OCI-M1 (cell line): ENCODE measurements at places on chromosomes 1 and 21.

DNA sequence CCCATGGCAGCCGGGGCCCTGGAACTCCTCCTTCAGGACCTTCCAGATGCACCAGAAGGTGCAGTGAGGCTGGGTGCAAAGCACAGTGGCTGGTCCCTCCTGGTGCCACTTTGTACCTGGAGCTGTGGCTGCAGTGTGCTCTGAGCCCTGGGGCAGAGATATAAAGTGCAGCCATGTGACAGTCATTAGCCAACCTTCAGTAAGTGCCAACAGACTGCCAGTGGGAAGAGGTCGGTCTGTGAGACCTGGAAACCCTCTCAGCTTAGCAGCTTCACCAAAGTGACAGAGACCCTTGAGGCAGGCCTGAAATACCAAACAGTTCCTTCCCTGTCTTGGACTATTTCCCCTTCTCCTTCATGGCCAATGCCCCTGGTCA, 26.7 kb upstream of the NGF start:
- no peak for DNase-seq

DNA sequence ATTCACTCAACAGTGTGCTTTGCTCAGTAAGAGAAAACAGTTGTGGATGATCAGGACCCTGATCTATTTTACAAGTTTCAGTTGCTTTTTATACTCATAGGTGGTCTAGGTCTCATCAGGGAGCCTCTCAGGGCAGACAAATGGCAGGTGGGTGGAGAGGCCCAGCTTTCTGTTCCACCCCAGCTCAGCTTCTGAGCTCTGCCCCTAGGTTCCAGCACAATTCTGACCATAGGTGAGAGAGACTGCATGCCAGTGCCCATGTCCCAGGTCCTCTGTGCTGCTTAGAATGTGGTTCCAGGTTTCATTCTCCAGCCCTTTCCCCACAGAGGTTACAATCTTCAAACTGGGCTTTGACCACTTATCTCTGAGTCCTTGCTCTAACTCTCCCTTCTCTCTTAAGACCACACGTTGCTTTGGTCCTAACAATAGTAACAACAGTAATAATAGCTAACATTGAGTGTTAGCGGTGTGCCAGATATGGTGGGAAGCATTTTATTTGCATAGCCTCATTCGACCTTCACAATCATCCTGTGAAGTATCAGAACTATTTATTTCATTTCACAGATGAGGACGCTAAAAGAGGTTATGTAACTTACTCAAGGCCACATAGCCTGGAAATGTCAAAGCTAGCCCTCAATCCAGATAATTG, 19.6 kb upstream of the DUSP10 start:
- no peak for DNase-seq

DNA sequence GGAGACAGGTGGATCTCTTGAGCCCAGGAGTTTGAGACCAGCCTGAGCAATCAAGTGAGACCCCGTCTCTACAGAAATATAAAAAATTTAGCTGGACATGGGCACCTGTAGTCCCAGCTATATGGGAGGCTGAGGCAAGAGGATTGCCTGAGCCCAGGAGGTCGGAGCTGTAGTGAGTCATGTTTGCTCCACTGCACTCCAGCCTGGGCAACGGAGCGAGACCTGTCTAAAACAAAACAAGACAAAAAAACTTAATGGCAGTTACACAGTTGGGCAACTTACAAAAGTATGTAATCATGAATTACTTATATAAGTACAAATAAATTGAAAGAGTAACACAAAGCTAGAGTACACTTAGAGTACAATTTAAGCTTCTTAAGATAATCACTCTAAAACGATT, 25.2 kb downstream of the RC3H1 start:
- DNase-seq, result no peak

DNA sequence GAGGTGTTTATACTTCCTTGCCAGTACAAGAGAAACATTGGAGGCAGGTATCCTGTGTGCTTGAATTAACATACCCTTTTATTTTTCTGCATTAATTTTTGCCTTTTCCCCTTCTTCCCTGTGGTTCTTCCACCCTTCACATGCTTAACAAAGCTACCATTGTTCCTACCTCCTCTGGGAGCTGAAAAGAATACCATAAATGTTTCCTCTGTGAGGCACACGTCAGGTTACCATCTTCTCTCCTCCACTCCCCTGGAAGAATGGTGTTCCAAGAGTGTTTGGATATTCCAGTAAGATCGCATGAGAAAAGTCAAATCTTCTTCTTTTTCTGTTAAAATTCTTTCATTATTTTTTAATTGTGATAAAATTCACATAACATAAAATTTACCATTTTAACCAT, 74.6 kb upstream of the MARK1 start:
- DNase-seq, result no peak

DNA sequence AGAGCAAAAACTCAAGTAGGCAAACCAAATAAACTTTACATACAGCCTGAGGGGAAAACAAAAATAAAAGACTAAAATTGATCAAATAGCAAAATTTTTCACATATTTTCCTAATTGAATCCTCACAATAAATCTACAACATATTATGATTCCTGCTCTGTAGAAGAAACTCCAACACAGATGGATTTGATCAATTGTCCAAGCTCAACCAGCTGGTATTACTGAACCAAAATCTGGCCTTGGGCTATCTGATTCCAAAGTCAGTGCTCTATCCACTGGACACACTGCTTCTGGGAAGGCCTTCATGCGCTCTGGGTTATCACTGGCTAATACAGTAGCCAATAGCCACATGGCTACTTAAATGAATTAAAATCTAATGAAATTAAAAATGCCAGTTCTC, 39.3 kb downstream of the PCNX2 start:
- no peak for DNase-seq

GRCh38 chr1:241485145-241485544, 34.4 kb downstream of the FH start:
- DNase-seq, result no peak

DNA sequence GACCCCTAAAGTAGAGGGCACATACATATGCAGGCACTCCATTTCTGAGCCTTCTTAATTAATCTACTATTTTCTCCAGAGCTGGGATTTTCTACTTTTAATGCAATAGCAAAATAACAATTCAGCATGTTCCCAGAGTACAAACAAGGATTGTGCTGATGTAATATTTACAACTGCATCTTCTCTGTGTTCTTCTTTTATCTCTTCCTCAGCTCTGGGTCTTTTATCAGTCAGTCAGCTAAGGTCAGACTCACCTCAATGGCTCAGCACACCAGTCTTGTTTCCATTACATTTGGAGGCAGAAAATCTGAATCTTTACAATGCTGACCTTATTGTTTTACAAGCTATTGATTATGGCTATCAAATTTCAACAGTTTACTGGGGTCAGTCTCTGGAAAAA, 323.3 kb upstream of the NR5A2 start:
- DNase-seq, result no peak

- no peak for DNase-seq
These were observed 252.9 kb upstream of the NR5A2 start for GRCh38 chr1:199774433-199775089.

GRCh38 chr1:11731691-11732283, 4.1 kb upstream of the AGTRAP start:
- DNase-seq, result peak; percentile 38

DNA sequence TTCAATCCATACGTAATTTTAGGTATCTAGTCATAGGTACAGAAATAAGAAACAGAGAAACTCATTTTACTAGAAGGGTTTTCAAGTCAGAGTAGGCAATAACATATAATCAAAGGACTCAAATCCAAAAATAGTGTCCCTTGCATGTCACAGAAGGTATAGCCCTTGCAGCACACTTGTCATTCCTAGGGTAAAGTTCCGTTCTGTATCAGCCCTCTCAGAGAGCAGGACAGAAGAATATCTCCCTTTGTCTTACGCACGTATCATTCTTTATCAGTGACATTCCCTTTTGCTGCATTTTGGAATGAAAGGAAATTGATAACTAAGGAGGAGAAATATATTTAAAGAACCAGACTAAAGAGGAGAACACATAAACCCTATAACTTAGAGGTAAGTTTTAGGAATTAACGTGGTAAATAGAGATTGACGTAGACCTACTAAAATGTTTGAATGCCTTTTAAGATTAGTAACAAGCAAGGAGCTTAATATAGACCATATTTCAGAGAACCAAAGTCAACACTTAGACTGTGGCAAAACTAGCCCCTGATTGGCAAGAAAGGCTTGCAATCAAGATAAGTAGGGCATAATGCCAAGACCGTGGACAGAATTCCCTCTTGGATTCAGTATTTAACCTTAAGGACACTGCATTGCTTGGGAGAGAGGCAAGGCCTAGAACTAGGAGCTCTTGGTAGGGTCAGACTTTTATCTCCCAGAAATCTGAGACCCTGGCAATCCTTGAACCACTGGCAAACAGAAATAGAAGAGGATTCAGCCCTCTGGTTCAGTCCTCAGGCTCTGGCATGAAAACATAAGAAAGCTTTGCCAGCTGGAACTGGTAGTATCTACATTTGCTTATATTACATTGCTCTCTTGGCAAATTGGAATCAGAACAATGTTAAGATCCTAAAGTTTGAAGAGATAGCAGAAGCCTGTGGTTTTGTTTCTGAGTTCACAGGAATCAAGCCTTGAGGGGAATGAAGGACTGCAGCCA, 232.1 kb downstream of the ASTN1 start:
- no peak for DNase-seq

GRCh38 chr1:19395678-19396192, 83.6 kb downstream of the SLC66A1 start:
- DNase-seq, result no peak

DNA sequence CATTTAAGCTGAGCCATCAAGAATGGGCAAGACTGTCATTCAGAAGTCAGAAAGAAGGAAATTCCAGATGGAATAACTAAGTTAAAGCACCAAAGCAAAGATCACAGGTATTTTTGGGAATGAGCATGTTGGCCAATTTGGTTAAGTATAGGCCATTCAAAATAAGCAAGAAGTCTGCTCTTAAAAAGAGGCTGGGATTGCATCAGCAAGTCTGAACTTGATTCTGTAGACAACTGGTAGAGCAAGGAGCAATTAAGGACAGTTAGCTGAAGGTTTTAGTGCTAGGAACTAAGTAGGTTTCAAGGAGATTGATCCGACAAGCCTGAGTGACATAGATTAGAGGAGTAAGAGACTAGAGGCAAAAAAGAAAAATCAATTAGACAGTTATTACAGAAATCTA, 8.4 kb downstream of the ANKRD45 start:
- DNase-seq, result peak; percentile 21

- no peak for DNase-seq
These were observed 573.8 kb downstream of the LTN1 start for GRCh38 chr21:28418726-28419514.

DNA sequence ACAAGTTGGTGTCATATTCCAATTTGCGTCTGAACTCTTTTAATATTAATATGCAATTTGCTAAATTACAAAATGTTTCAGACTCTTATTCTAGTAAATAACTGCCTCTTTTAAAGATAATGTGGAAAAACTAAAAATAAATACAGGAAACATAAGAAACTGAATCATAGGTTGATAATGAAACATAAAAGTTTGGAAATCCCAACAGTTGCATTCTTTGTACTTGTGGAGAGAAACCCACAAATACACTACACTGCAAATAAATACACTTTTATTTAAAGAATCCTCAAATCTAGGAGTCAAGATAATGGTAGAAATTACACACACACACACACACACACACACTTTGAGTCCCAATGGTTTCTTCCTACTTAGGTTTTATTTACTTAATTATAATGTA, 5.2 kb downstream of the BRINP3 start:
- DNase-seq, result no peak

DNA sequence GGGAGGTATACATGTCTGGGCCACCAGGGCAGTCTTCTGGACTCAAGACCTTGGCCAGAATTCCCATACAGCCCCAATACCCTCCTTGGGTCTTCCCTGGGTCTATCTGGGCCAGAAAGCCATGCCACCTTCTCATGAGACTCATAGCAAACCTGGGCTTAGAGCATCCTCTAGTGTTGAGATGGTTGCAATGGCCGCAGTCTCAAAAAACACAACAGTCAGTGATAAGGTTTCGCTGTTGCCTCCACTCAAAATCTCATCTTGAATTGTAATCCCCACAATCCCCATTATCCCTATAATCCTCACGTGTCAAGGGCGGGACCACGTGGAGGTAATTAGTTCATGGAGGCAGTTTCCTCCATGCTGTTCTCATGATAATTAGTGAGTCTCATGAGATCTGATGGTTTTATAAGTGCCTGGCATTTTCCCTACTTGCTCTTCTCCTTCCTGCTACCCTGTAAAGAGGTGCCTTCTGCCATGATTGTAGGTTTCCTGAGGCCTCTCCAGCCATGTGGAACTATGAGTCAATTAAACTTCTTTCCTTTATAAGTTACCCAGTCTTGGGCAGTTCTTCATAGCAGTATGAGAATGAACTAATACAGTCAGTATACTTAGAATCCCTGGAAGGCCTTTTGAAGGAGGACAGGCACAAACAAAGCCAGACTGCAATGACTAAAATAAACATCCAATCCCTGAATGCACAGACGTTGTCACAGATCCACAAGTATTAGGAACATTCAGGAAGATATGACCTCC, 77.0 kb downstream of the CTH start:
- peak; percentile 80 for DNase-seq

DNA sequence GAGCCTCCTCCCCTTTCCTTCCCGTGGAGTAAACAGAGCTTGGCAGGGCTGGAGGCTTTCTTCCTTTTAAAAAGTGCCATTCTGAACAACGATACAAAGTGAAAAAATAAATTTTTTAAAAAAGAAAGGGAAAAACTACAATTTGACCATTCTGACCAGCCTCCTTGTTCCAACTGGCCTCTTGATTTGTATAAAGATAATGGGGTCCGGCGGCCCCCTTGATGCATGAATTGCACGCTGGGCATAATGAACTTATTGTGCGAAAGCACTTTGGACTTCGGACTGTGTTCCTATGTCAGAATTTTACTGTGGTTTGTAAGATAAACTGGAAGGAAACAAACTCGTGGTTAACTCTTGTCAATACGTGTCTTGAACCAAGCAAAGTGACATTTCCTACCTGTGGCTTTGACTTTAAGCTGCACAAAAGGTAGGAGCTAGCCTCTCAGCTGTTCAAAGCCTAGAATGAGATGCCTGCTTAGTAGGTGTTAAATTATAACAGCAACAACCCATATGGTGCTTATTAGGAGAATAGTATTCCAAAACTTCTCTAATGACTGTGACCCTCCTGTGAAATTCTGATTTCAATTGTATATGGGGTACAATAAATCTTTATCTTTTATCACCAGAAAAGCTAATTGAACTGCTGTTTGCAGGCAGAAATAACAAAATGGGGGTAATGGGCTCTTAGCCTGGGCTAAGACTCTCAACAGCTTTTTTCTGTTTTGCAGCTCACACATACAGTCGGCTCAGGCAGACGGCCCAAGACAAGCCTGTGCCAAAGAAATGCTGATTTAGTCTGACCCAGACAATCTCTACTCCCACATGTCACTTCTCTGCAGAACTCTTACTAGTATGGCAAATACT, 9.3 kb downstream of the IRF2BP2 start:
- peak; percentile 84 for DNase-seq

GRCh38 chr21:36917471-36918158, 48.9 kb downstream of the HLCS start:
- peak; percentile 34 for DNase-seq

GRCh38 chr1:94258873-94259331, 21.5 kb upstream of the ARHGAP29 start:
- DNase-seq, result no peak
